ENCODE measurements at places on chromosomes 16 and 17.
A peak's percentile ranks its signal among the peaks of the same experiment; 100 is the strongest.

DNA sequence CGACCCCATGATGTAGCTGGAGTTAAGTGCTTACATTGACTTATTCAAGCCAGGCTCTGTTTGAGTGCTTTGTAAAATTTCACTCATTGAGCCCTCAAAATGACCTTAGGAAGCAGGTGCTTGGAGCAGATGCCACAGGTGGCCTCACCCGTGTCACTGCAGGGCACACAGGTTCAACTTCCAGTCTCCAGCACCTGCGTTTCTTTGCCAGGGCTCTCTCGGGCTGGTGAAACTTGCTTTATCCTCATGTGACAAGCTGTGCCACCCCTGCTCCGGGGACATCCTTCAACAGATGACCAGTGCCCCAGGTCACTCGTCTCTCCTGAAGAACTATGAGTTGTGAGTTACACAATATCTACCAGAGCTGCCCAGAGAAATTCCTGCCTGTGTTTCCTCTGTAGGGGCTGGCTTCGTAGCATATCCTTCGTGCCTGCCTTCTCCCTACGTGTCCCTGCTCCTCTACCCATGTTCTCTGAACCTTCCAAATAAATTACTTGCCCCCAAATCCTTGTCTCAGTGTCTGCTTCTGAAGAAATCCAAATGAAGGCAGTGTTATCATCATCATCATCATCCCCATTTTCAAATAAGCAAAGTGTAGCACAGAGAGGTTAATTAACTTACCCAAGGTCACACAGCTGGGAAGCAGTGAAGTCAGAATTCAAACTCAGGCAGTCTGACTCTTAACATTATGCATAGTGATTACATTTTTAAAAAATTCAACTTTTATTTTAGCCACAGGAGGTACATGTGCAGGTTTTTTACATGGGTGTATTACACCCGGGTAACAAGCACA is 352.5 kb downstream of the NPIPA8 start:
- DNase-seq, result no peak

DNA sequence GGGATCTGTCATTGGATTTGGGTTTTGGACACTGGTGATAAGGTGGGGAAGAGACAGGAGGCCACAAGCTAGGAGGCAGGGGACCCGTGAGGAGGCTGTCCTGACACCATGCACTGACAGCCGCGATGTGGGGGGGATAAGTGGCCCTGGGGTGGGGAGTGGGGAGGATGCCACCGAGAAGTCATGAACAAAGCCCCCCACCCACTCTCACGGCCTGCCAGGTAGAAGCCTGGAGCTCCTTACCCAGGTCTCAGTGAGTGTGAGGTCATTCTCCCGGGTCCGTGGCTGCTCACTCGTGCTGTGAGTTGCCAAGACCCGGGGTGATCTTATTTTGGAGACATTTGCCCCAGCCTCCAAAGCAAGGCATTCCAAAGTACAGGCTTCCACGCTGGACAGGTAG is 165.9 kb upstream of the TNRC6C start:
- DNase-seq, result no peak

- DNase-seq, result no peak
Observed at GRCh38 chr17:3596804-3597464, 12.3 kb downstream of the TRPV1 start.

GRCh38 chr17:33369149-33369548 is 76.1 kb upstream of the ASIC2 start:
- no peak for DNase-seq

- DNase-seq, result no peak
Observed at GRCh38 chr16:84228256-84228838, 11.5 kb downstream of the KCNG4 start.

- no peak for DNase-seq
Observed at GRCh38 chr17:18040261-18040858, 1.2 kb downstream of the GID4 start.

DNA sequence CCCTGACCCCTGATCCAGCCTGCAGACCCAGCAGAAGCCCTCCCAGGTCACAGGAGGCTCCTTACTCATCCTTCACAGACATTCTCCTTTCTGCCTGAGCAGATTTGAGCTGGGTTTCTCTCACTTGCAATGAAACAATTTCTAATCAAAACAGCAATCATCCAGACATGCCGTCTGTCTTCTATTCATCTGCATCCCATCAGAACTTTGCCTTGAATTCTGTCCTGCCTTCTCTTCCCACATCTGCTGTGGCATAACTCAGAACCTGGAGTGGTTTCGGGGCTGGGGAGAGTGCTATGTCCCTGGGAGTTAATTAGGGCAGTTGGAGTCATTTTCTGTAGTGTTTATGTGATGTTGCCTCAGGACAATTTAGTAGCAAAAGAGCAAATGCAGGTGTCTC is 278.6 kb downstream of the CBLN1 start:
- no peak for DNase-seq

DNA sequence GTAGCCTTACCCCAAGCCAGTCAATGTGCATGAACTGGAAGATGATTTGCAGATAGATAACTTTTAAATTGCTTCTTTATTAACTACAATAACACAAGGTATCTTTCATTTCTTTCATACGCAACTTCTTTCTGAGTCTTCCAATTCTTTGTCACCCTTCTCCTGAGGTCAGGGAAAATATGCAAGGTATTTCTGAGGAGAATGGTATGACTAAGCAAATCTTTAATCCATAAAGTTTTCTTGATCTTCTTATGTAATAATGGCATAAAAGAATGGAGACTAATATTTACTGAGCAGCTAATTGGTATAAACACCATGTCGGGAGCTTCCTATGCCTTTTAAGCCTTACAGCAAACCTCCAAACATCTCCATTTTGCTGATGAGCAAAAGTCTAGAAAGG is 438.9 kb downstream of the KCNJ2 start:
- no peak for DNase-seq

DNA sequence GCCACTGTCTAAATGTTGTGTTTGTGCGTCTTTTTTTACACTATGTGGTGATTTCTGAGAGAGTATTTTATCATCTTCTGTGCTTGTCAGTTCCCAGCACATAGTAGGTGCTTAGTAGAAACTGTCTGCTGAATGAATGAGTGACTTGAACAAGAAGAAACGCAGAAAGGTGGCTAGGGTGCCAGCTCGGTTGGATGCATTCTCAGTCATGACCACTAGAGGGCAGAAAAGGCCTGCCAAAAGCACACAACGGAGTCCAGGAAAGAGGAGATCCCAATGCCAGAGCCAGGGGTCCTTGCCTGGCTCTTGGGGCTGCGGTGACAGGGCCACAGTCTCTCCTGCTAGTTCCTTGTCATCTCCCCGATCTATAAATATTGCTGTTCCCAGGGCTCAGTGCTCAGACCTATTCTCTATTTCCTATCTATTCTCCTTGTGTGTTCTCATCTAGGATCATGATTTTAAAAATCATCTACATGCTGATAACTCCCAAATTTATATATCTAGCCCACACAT is 57.3 kb upstream of the CCL1 start:
- DNase-seq, result peak; percentile 72

DNA sequence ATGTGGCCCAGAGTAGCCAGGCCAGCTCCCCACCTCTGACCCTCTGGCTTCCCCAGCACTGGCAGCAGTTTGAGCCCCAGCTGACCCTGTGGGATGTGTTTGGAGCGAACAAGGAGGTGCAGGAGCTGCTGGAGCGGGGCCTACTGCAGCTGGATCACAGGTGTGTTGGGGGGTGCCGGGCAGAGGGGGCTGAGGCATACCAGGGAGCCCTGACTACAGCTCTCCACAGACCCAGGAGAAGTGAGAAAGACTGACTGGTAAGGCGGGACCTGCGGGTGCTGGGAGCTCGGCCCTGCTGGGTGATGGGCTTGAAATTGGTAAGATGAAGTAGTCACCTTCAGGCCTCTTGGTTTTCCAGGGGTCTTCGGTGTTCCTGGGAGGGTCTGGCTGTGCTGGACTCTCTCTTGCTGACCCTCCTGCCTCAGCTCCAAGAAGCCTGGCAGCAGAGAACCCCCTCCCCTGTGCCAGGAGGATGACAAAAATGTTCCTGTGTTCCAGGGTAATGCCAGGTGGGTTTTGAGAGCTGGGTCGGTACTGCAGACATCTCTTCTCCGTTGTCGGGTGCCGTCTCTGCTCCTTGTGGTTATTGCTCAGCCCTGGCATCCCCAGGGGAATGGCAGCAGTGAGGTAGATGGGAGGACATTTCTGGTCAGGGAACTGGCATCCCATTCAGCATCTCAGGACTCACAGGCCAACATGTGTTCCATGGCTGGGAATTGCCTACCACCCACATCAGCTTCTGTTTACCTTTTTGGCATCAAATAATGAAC is 5.9 kb downstream of the RSAD1 start:
- no peak for DNase-seq

- DNase-seq, result no peak
Observed at GRCh38 chr17:76267051-76267576, 2.0 kb downstream of the UBALD2 start.

DNA sequence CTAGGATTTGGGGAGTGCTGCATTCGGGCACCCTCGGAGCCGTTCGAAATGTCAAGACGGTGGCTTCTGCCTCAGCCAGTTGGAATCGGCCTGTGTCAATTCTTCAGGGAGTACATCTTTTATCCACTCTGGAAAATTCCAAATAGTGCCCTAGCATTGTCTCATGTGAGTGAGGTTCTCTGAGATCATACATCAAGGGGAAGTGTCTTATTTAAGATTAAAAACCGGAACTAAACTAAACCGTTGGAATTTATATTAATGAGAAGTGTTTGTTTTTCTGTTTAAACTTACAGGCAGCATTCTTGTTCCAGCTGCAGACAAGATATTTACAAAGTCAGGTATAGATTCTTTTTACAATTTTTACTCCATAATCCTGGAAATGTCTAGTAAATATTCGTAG is 56.8 kb downstream of the SLC47A1 start:
- DNase-seq, result no peak

DNA sequence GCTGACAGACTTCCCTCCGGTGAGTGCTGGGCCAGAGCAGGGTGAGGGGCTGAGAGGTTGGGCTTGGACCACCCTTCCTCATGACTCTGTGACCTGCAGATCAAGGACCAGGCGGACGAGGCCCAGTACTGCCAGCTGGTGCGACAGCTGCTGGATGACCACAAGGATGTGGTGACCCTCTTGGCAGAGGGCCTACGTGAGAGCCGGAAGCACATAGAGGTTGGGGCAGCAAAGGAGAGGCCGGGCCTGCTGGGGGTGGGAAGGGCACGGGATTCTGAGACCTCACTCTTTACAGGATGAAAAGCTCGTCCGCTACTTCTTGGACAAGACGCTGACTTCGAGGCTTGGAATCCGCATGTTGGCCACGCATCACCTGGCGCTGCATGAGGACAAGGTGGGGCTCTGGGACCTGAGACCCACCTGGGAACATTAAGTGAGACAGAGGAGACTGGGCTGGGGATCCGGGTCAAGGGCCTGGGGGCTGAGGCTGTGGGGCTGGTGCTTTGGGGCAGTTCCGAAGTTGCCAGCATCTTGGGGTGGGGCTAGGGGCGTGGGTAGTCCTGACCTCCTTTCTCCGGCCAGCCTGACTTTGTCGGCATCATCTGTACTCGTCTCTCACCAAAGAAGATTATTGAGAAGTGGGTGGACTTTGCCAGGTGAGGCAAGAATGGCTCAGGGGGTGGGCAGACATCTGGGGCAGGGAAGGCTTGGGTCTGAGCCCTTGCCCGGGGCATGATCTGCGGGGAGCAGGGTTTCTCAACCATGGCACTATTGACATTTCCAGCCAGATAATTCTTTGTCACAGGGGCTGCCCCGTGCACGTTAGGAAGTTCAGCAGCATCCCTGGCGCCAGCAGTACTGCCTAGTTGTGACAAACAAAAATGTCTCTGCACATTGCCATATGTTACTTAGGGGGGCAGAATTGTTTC is 2.2 kb downstream of the BCKDK start:
- DNase-seq, result no peak

- no peak for DNase-seq
Observed at GRCh38 chr17:71572343-71572742, 548.5 kb upstream of the SOX9 start.

- peak; percentile 26 for DNase-seq
Observed at GRCh38 chr16:1579214-1579613, 32.7 kb downstream of the IFT140 start.

GRCh38 chr16:22198547-22199293 is 7.4 kb upstream of the EEF2K start:
- DNase-seq, result no peak

GRCh38 chr16:694187-694862 is 4.1 kb upstream of the WDR24 start:
- no peak for DNase-seq

GRCh38 chr17:42898147-42898811 is 2.3 kb upstream of the G6PC1 start:
- no peak for DNase-seq

- no peak for DNase-seq
Observed at GRCh38 chr16:4051591-4051990, 64.7 kb downstream of the ADCY9 start.

DNA sequence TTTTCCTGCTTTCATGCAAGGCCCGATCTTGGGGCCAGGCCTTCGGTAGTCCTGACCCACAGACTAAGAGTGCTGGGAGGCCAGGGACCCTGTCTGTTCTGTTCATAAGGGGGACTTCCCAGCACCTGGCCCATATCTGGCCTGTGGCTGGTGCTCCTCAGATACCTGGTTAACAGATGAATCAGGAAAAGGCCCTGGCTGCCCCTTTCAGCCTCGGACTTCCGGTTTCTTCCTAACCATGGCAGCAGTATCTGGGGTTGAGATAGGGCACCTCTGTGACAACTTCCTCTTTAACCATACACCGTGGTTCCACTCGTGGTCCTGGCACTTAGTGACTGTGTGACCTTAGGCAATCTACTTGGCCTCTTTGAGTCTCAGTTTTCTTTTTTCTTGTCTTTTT is 18.4 kb downstream of the PLCG2 start:
- DNase-seq, result no peak

DNA sequence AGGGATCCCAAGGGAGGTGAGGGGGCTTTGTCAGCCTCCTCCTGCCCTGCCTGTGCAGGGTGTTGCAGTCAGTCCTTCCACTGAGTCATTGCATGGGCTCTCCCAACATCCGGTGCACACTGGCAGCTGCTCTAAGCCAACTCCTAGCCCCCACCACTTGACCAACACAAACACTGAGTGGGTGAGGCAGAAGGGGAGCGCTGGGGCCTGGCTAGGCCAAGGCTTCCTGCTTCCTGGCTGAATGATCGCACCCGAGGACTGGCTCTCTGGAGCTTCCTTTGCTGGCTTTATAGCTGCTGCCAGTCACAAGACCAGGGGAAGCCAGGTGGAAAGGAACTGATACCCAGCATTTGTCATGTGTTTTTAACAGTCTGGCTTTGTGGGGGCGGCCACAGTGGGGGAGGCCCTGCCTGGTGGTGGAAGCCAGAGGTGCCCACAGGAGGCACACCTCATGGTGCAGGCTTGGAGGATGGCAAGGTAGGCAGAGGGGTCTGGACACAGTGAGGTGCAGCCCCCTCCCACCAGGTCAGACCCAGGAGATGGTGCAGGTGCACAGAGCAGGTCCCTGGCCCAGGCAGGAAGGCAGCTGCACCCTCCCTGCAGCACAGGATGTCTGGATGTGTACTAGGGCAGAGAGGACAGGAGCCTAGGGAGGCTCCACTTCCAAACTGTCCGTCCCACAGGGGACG is 6.8 kb downstream of the MPG start:
- DNase-seq, result peak; percentile 12
